ENCODE measurements at places on chromosomes 1 and 21. TPM values are rescaled to one million over a fixed set of nuclear protein-coding genes. Genes with fewer than 3 reads are reported as not detected.

LRRC41 gene
- 58.3 TPM for polyA plus RNA-seq

LHX4 gene
- 1.4 TPM for polyA plus RNA-seq

DNALI1 gene
- 8.7 TPM for polyA plus RNA-seq

DNA sequence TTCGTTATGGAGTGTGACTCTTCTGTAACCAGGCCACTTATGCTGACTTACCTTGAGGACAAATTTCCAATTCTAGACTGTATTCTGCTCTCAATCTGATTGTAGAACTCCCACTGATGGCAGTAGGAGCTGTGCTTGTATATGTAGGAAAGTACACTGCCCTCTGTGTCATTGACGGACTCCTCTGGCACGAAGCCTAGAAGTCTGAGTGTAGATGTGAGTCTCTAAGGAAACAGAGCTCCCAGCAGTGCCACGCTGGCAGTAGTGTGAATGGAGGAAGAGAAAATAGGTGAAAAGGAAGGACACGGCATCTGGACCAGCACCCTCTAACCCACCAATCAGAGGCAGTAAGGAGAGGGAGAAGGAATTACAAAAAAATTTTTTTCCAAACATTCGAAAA lies 130.4 kb upstream of the ADGRL2 start:
- no peak for DNase-seq

GRCh38 chr1:65281846-65282245 lies 27.5 kb upstream of the DNAJC6 start:
- DNase-seq: no peak

DNA sequence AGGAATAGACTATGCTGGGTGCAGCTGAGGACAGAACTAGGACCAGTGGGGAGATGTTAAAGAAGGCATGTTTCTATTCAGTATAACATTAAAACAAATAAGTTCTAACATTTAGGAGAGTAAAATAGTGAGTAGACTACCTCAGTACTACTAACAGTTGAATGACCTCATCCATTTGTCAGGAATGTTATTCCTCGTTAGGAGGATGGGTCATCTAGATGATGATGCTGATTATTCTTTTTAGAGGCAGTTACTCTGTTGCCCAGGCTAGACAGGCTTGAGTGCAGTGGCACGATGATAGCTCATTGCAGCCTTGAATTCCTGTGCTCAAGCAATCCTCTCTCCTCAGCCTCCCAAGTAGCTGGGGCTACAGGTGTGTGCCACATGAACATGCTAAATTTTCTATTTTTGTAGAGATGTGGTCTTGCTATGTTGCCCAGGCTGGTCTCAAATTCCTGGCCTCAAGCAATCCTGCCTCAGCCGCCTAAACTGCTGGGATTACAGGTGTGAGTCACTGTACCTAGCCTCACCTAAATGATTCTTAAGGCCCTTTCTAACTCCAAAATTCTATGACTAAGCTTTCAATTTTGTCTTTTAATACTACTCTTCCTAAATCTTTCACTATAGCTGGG lies 9.3 kb downstream of the EEIG2 start:
- DNase-seq: no peak

DNA sequence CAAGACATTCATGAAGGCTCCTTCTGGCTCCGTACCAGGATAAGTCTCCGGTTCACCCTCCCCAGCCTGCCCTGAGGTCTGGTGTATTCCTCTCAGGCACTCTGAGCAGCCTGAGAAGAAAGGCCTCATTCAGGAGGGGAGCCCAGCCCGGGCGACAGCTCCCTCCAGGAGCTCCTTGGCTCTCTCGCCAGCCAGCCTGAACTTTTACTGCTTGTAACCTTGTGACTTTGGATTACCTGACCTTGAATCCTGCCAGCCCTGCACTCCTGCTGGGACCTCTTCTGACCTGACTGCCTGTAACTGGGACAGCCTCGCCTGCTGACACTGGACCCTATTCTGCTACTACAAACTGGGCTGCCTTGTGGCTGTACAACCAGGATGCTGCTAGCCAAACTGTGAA lies 65.8 kb downstream of the CD34 start:
- no peak for DNase-seq

- no peak for DNase-seq
Observed at GRCh38 chr21:25254491-25255174, 352.6 kb downstream of the MRPL39 start.

DNA sequence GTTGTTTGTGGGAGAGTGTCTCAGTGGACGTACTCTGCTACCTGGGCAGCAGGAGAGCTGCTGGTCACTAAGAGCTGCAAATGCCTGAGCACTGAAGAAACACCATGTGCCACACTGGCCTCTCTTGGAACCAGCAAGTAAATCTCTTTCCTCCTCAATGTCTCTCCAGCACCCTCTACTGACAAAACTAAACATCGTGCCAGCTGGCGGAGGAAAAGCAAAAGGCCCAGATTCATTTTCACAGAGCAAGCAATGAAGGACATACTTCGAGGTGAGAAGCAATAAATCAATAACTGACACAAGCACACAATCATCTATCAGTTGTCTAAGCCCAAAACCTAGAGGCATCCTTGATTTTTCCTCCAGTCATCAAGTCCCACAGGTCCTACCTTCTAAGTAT lies 78.1 kb downstream of the RERE start:
- no peak for DNase-seq

DNA sequence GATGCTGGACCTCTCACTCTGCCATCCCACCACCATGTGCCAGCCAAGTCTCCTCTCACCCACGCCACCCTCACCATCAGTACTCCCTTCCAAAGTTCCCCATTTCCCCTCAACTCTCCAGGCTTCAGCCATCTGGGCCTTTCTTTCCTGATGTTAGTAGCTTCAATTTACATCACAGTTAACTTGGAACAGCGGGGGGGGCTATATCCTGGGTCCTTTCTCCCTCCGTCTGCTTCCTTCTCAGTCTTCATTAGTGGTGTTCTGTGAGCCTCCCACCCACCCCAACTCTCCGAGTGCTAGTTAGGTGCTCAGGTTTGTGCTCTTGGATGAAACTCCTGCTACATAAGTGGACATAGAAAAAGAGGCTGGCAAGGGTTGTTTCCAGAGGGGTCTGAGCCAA lies 31.9 kb downstream of the KCNC4 start:
- DNase-seq: no peak

DNA sequence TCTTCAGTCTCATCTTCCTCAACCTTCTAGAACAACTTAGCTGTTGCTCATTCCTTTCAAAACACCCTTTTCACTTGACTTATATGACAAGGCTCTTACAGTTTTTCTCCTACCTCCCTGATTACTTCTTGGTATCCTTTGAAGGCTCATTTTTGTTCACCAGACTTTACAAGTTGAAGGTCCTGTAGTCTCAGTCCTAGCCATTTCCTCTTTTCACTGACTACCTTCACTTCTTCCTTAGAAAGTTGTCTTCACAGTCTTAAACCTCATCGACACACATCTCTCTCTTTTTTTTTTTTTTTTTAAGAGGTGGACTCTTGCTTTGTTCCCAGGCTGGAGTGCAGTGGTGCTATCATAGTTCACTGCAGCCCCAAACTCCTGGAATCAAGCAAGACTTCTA lies 6.6 kb upstream of the TP53BP2 start:
- DNase-seq: no peak
